Small intestine (tissue), 16 donors: ENCODE measurements at places on chromosomes 1 and 21. TPM values are rescaled to one million over a fixed set of nuclear protein-coding genes. Genes with fewer than 3 reads are reported as not detected.

Gene DCST1
- polyA plus RNA-seq = 0.56 TPM

Gene DISC1
- polyA plus RNA-seq = 0.27 TPM

Gene ZBTB18
- 18.4 TPM for polyA plus RNA-seq

Gene FMO4
- 9.8 TPM for polyA plus RNA-seq

Gene OR10J1
- not detected for polyA plus RNA-seq

DNA sequence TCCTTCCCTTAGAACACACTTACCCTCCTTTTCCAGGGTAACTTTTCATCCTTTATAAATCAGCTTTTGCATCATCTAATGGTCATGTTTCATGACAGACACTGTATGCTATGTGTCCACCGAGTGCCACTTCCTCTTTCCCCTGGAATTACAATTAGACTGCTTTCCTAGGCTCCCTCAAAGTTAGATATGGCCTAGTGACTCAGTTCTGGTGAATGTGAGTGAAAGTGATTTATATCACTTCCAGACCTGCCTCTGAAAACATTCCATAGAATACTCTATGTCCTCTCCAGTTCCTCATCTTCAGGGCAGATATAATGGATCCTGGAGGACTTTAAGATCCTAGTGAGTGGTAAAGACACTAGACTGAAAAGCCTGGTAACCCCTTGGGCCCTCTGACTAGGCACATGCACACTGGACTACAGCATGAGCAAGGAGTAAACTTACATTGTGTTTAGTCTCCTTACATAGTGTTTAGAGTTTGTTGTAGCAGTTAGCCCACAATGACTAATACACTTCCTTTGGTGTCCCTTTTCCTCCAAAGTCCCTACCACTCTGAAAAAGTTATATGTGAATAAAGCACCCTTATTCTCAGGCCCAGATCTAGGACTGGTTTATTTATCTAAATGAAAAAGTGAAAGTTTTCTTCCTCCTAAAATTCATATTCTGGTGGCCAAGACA, 59.3 kb downstream of the GPR88 start:
- no peak overlapping the region for H3K27ac ChIP-seq
- H3K27me3 ChIP-seq = no peaks in the 10 kb centered on the region
- no peak for DNase-seq
- H3K36me3 ChIP-seq = no peaks in the 10 kb centered on the region

DNA sequence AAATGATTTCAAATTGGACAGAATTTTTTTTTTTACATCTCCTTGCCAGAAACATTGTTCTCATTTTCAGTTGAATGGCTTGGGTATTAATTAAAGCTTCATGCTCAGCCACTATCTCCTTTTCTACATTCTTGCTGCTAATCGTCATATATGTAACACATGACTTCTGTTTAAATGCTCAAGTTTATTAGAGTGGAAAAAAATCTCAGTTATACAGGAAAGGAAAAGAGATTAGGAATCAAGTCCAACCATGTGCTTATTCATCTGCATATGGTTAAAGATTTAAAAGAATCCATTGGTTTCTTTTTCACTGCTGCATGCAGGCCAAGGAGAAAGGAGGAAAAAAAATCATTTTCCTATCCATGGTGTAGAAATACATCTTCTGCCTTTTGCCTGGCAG, 47.3 kb upstream of the CNN3 start:
- DNase-seq = no peak
- no peak overlapping the region for H3K27ac ChIP-seq
- no peaks in the 10 kb centered on the region for H3K27me3 ChIP-seq
- peaks cover 6% of the 10 kb centered on the region for H3K4me1 ChIP-seq
- H3K4me3 ChIP-seq = no peak overlapping the region

DNA sequence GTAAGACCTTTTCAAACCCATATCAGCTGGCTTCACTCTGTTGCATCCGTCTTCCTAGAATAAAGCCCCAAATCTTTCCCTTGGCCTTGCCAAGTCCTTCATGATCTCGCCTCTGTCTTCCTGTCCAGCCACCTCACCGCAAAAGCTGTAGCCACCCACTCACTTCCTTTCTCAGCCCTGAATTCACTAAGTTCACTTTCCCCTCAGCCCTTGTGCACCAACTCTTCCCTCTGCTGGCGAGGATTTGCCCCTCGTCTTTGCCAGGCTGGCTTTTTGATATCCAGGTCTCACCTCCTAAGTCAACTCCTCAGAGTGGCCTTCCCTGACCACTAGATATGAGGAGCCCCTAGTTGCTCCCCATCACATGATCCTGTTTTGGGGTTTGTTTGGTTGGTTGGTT, 3.9 kb upstream of the COL16A1 start:
- H3K36me3 ChIP-seq = no peaks in the 10 kb centered on the region
- DNase-seq = no peak
- H3K4me3 ChIP-seq = no peak overlapping the region

DNA sequence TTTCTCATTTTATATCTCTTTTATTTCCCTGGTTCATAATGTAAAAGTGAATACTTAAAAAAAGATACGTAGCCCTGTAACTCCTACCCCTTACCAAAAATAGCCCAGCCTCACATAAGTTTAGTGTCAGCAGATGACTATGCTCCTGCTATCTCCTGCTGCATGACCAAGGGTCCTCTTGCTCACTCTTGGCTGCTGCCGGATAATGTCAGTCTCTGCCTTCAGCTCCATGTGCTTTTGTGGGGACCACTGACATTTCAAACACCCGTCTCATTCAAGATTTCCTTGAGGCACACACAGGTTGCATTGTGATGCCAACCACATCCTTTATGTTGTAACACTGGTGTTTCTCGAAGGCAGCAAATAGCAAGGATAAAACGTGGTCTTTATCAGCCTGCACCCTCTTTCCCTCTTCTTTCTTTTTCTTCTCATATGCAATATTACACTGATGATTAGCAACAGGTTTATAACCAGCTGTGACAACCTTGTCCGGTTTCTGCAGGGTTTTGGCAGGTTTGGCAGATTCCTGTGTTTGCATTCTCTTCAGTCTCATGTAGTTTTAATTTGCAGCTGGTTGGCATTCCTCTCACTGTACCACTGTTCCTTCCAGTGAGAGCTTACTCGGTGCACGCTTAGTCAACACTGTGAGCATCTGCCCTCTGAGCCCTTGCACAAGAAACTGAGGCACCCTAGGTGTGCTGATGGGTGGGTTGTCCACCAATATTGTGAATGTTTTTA, 62.2 kb downstream of the ZNF684 start:
- H3K4me3 ChIP-seq = no peak overlapping the region
- no peaks in the 10 kb centered on the region for H3K4me1 ChIP-seq
- no peaks in the 10 kb centered on the region for H3K27me3 ChIP-seq
- no peaks in the 10 kb centered on the region for H3K36me3 ChIP-seq
- no peak for DNase-seq

GRCh38 chr1:70290218-70290617, 64.3 kb downstream of the ANKRD13C start:
- no peaks in the 10 kb centered on the region for H3K4me1 ChIP-seq
- no peaks in the 10 kb centered on the region for H3K27me3 ChIP-seq
- no peak for DNase-seq

GRCh38 chr1:30613188-30613587, 110.2 kb downstream of the MATN1 start:
- no peaks in the 10 kb centered on the region for H3K27me3 ChIP-seq
- H3K4me3 ChIP-seq = no peak overlapping the region
- H3K27ac ChIP-seq = no peak overlapping the region
- no peaks in the 10 kb centered on the region for H3K36me3 ChIP-seq

- no peaks in the 10 kb centered on the region for H3K4me1 ChIP-seq
- DNase-seq = no peak
- H3K36me3 ChIP-seq = no peaks in the 10 kb centered on the region
- no peak overlapping the region for H3K27ac ChIP-seq
Observed at GRCh38 chr1:228456252-228457016, 30.7 kb upstream of the RNF187 start.

- no peak overlapping the region for H3K27ac ChIP-seq
- DNase-seq = no peak
- H3K4me3 ChIP-seq = no peak overlapping the region
- no peaks in the 10 kb centered on the region for H3K36me3 ChIP-seq
- no peaks in the 10 kb centered on the region for H3K4me1 ChIP-seq
Observed at GRCh38 chr1:245310571-245311531, 156.1 kb downstream of the KIF26B start.

DNA sequence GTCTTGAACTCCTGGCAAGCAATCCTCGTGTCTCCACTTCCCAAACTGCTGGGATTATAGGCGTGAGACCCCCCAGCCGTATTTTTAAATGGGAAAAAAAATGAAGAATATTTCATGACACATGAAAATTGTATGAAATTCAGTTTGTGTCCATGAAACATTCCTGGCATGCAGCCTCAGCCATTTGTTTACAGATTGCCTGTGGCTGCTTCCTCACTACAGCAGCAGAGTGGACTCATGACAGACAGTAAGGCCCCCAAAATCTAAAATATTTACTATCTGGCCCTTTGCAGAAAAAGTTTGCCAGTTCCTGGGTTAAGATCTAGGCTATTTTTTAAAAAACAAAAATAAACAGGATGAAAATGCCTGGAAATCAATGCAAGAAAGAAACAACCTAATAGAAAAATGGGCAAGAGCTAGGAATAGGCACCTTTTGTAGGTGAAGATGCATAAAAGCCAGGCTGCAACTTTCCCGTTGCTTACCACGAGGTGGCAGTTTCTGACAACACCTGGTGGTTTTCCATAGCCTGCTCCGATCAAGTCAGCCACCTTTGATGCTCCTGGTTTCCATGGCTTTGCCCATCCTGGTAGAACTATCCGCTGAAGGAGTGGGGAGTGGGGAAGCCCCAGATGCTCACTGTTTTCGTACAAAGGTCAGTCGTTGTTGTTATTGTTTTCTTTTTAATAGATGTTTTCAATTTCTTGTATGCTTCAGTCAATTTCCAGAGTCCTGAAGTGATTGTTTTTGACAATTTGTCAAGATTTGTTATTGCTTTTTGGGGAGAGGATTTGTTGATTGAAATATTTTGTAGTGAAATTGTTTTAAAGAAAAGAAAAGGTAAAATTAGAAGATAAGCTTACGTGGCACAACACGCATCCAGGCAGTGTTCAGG, 24.3 kb downstream of the UBE2Q1 start:
- H3K36me3 ChIP-seq = no peaks in the 10 kb centered on the region
- H3K27me3 ChIP-seq = no peaks in the 10 kb centered on the region
- no peak overlapping the region for H3K27ac ChIP-seq

DNA sequence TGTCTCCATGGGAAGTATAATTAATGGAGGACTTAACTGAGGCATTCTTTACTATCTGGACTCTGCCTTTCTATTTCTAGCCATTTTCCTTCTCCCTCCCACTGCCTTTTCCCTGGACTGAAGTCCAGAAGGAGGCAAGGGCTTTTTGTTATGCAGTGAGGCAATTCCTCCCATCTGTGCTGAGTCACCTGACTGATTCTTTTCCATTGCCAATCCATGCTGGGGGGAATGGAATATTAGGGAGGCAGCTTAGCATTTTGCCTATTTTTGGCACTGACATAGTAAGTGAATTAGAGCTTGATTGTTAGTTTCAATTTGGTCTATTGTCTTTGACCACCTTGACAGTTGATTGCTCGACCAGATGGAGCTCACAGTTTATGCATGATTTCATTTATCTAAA, 1000.6 kb upstream of the PRMT6 start:
- no peaks in the 10 kb centered on the region for H3K27me3 ChIP-seq
- H3K27ac ChIP-seq = no peak overlapping the region
- no peaks in the 10 kb centered on the region for H3K36me3 ChIP-seq
- no peaks in the 10 kb centered on the region for H3K4me1 ChIP-seq
- no peak overlapping the region for H3K4me3 ChIP-seq
- DNase-seq = no peak

DNA sequence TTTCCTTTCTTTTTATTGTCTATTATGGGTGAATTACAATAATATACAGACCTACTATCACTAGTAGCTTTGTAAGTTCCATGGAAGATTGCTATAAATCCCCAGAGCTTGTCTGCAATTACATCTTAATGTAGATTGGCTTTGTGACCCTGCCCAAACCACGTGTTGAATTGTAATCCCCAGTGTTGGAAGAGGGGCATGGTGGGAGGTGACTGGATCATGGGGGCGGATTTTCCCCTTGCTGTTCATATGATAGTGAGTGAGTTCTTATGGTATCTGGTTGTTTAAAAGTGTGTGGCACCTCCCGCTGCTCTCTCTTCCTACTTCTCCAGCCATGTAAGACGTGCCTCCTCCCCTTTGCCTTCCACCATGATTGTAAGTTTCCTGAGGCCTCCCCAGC, 34.9 kb upstream of the CDC42BPA start:
- H3K4me1 ChIP-seq = peaks cover 19% of the 10 kb centered on the region
- no peak for DNase-seq
- no peak overlapping the region for H3K27ac ChIP-seq
- no peaks in the 10 kb centered on the region for H3K27me3 ChIP-seq

- H3K27me3 ChIP-seq = no peaks in the 10 kb centered on the region
- no peak for DNase-seq
- H3K4me1 ChIP-seq = no peaks in the 10 kb centered on the region
- no peak overlapping the region for H3K27ac ChIP-seq
Observed at GRCh38 chr1:200317236-200317635, 92.6 kb downstream of the ZNF281 start.

DNA sequence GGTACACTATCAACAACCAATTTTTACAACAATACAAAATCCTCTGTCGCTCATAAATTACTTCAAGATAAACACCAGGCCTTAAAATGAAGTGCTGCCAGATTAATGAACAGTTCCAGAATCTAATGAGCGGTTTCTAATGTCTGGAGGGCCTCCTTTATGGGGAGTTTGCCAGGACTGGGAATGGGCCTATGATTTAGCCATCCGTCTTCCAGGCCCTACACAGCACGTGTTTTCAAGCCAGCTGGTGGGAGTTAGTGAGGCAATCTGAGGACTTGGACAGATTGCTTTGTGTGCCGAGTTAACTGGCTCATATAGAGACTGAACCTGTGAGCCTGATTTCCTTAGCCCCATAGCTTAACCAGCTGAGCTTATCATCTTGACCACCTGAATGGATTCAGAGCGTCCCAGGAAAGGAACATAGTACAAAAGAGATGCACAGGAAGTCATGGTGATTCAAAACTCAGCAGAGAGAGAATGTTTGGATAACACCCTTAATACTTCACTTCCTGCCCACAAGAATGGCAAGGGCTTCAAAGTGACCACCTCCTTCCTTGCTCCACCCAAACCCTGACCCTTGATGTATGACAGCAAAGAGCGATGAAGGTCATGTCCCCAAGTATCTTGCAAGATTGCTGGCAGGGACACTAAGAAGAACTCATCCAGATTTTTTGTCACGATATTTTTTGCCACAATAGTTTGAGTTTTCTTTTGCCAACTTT, 143.5 kb downstream of the SLC30A10 start:
- H3K4me1 ChIP-seq = no peaks in the 10 kb centered on the region
- no peaks in the 10 kb centered on the region for H3K36me3 ChIP-seq
- no peak overlapping the region for H3K4me3 ChIP-seq

DNA sequence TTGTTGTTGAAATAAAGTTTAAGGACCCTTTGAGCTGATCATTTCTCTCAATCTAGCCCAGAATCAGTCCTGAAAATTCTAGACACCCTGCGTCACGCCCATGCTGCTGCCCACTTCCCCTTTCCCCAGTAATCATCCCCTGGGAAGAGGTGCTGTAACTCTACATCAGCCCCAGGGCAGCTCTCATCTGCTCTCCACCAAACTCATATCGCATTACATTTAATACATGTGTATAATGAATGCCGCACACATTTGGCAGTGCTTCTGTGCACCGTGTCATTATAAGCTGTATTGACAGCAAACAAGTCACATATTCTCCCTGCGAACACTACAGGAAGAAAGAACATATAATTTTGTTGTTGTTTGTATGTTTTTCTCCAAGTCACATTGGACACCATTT, 539.7 kb upstream of the DAB1 start:
- H3K27ac ChIP-seq = no peak overlapping the region
- no peak for DNase-seq
- H3K4me1 ChIP-seq = no peaks in the 10 kb centered on the region
- no peaks in the 10 kb centered on the region for H3K36me3 ChIP-seq
- no peak overlapping the region for H3K4me3 ChIP-seq
- H3K27me3 ChIP-seq = peaks cover 2% of the 10 kb centered on the region

- H3K27me3 ChIP-seq = no peaks in the 10 kb centered on the region
- peaks cover 5% of the 10 kb centered on the region for H3K4me1 ChIP-seq
- no peak for DNase-seq
- no peak overlapping the region for H3K27ac ChIP-seq
- peaks cover 15% of the 10 kb centered on the region for H3K36me3 ChIP-seq
Observed at GRCh38 chr1:32954168-32954567, 10.4 kb downstream of the RNF19B start.
